Cardiac muscle cell (in vitro differentiated cells and primary cell): ENCODE measurements at places on chromosomes 4 and X. TPM values are rescaled to one million over a fixed set of nuclear protein-coding genes. Genes with fewer than 3 reads are reported as not detected.

GRCh38 chrX:53440621-53441517 is 6.7 kb upstream of the HSD17B10 start:
- DNase-seq: no peak

The SMIM10 gene
- total RNA-seq: 2.4 and 2.6 TPM in 2 replicates

- no peak for DNase-seq
Measured at GRCh38 chr4:151641983-151642382, 118.8 kb downstream of the GATB start.

- DNase-seq: peak; percentile 60
Measured at GRCh38 chrX:10582945-10583344, 37.4 kb downstream of the MID1 start.

- DNase-seq: peak; percentile 69
Measured at GRCh38 chr4:2364654-2365053, 53.8 kb downstream of the ZFYVE28 start.

The PDGFRA gene
- 51.3 and 60.9 TPM in 2 replicates for total RNA-seq

DNA sequence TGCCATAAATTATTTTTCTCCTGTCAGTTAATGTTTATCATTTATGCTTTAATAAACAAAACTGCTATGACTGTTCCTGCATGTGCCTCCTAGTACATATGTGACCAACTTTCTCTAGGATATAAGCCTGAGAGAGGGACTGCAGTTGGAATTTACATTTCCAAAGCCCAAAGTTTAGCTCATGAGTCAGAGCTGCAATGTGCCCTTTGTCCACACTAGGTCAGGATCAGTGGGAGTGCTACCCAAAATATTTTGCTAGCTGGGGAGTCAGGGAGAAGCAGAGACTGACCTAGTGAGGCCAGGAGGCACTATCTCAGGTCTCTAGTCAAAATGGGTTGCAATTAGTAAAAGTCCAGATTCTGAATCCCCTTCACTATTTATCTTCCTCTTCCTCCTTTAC is 92.7 kb downstream of the AR start:
- no peak for DNase-seq

The FRAS1 gene
- total RNA-seq: 13.8 and 20.4 TPM in 2 replicates

- DNase-seq: no peak
Measured at GRCh38 chr4:52555356-52555716, 103.8 kb downstream of the USP46 start.

The LSM6 gene
- total RNA-seq: 51.8 and 54.0 TPM in 2 replicates

- DNase-seq: no peak
Measured at GRCh38 chr4:62058571-62058970, 858.4 kb downstream of the ADGRL3 start.

DNA sequence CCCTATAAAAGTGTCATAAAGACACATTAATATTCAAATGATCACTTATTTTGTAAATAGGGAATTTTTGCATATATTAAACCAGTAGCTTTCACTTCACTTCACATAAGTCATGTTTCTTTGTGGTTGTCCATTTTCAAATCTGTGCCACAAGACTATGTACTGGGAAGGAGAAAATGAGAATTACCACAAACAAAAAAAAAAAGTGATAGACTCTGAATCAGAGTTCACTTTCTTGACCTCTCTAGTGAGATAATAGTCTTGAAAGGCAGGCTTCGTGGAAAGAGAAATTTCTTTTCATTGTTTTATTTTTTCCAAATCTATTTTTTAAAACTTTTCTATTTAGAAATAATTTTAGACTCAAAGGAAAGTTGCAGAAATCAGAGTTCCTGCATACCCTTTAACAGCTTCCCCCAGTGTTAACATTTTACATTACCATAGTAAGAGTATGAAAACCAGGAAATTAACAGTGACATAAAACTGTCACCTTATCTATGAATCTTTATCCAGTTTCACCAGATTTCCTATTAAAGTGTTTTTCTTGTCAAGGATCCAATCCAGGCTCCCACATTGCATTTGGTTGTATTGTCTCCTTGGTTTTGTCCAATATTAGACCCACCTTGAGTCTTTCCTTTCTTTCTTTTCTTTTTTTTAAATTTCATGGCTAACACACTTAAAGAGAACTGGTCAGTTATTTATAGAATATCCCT is 215.4 kb upstream of the PGRMC2 start:
- peak; percentile 12 for DNase-seq

GRCh38 chrX:64805683-64806082 is 170.6 kb downstream of the ZC4H2 start:
- DNase-seq: no peak

DNA sequence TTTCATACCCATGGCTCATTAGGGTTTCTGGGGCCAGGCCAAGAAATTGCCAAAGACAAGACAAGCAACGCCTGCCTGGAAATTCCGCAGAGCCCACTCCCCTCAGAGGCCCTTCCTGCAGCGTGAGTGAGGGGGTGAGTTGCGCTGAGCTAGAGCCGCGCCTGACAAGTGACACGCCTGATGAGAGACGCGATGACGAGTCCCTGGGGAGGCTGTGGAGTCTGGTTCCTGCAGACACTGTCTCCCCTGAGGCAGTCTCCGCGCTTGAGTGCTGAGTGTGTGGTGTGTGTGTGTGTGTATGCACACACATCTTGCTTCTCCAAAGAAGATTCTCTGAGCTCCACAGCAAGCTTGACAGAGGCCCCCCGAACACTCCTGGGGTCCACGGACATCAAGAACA is 269.8 kb downstream of the BCOR start:
- no peak for DNase-seq

The PWWP3B gene
- total RNA-seq: 20.9 and 25.3 TPM in 2 replicates

DNA sequence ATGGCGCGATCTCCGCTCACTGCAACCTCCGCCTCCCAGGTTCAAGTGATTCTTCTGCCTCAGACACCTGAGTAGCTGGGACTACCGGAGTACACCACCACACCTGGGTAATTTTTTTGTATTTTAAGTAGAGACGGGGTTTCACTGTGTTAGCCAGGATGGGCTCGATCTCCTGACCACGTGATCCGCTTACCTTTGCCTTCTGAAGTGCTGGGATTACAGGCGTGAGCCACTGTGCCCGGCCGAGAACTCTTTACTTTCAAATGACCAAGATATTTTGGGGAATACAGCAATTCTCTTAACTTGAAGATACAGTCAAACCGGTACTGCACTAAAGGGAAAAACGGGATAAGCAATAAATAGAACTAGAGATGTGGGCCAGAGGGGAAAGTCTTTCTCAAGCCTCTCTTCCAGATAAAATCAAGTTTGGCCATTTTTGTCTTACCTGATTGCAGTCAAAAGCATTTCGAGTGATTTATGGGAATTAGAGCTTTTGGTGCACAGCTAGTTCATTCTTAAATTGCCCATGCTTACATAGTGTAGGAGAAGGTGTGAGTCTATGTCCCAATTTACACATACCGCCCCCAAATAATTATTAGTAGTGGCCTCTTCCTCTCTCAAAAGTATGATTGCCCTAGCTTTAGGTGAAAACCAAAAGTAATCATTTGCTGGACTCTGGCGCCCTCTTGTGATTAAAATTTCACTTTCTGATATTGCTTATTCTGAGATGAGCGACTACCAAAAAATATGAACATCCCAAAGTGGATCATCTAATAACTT is 53.2 kb upstream of the ABCG2 start:
- peak; percentile 59 for DNase-seq

DNA sequence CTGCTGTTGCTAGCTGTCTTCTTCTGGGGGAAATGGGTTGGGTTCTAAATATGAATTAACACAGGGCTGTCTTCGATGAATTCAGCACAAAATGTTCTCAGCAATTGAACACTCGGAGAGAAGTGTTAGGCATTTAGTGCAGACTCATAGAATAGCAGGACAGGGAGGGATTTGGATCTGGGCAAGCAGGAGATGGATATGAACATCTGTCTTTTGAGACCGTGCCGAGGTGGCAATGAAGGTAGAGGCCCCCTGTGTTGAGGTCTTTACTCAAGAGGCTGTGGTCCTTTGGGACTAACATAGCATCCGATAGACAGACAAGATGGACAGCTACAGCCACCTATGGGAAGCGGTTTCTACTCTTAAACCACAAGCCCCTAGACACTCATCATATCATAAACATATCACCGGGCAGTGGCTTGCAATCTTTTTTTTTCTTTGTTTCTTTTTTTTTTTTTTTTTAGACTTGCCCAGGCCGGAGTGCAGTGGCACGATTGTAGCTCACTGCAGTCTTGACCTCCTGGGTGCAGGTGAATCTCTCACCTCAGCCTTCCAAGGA is 6.7 kb downstream of the CD99 start:
- DNase-seq: no peak

The IL2RG gene
- total RNA-seq: not detected in 2 replicates

The ZCCHC18 gene
- total RNA-seq: 4.1 and 4.5 TPM in 2 replicates

GRCh38 chr4:52249581-52249980 is 198.5 kb downstream of the SPATA18 start:
- DNase-seq: no peak

DNA sequence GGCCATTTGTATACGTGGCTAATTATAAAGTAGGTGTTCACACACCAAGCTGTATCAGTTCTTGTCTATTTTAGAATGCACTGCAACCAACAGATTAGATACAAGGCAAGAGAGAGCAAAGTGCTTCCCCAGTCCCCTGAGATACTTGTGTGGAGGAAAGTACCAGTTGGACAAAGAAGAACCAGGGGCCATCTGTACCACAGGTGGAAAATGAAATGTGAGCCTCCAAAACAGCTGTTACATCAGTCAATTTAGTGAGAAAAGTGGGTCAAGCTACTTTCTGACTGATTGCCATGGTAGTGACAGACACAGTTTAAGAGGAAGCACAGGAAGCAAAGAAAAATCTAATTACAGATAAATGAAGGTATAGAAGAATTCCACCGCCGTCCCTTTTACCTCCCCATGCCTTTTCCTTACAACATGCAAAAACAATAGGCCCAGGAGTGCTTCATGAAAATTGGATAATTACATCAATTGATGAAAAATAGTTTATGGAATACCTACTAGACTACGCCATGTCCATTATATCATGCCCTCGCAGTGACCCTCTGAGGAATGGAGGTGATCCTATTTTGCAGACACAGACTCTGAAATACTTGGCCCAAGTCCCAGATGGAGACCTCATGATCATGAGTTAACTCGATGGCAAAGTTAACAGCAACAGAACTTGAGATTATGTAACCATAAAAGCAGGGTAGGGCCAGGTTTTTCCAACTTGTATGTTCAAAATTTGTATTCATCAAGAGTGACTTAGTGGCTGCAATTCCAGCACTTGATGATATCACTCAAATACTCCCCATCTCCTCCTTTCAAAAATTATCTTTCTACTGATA is 15.8 kb downstream of the SMPX start:
- DNase-seq: peak; percentile 44

The CT45A3 gene
- not detected in 2 replicates for total RNA-seq

GRCh38 chrX:125319646-125320521 is at the start of gene TEX13C:
Gene TEX13C (plus strand): TSS chrX:125319871. CDS start chrX:125320120, 249 bp downstream.
- DNase-seq: no peak

- DNase-seq: no peak
Measured at GRCh38 chrX:12405306-12405705, 267.0 kb downstream of the FRMPD4 start.

DNA sequence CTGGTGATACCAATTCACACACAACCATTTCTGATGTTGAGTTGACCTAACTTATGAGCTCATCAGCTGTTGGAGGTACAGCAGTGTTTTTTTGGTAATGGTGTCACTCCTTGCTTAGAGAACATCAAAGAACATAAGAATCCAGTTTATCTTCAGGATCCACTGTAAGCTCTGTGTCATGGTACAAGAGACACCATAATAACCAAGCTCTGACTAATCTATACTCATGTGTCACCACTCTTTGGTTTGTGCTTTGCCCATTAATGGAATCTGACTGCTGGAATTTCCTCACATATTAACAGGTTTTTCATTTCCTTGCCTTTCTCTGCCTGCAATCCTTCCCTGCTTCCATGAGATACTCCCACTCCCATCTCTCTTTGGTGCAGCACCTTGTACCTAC is 735.1 kb upstream of the LCORL start:
- no peak for DNase-seq

DNA sequence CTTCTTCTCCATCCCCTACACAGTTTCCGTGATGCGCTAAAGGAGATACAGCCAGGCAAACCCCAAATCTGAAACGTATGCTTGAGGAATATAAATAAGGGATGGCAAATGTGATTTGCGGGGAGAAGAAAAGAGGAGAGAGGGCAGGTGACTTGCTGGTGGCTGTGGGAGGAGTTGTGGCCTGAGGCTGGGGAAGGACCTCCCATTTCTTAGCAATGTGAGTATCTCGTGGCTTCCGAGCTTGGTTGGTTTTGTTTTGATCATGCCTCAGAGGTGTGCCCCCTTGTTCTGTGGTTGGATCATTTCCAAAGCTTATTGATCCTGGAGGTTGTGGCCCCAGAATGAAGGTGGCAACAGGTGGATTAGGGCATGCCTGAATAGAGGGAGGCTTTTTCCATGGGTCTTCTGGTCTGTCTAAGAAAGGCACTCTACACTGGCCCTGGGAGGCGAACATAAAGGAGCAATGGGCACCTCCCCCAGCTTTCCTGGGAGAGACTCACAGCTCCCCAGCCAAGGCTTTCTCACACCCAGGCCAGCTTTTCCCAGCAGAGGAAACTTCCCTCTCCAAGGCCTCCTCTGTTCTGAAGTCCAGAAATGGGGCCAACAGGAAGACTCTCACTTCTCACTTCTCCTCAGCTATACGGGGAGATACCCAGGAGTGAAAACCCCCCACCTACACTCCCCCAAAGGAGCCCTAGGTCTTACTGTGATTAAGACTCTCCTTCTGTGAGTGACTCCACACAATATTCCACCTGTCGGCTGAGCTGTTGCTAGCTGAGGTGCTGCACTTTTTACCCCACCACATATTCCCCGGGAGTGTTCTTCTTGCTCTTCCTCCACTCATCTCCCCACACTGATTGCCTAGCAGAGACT is 40.0 kb downstream of the C4orf51 start:
- no peak for DNase-seq

The STS gene
- 1.9 and 4.3 TPM in 2 replicates for total RNA-seq

The FGG gene
- total RNA-seq: not detected in 2 replicates

The CDS1 gene
- 0.74 and 2.2 TPM in 2 replicates for total RNA-seq

GRCh38 chr4:74166135-74166534 is 8.2 kb downstream of the MTHFD2L start:
- no peak for DNase-seq

DNA sequence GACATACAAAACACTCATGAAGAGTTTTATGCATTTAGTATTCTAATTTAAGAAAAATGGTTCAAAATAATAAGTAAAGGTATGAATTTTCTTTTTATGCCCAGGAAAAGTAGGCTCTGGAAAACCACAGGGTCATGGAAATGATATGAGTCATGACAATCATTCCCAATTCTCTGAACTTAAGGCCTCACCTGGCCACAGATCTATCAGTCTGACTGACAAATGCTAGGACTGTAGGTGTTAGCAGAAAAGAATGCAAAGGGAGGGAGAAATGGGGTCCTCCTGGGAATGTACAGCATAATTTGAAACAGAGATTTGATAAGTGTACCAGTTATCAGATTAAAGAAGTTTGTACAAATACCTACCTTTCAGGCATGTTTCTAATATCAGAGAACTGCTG is 270.5 kb upstream of the ARSJ start:
- no peak for DNase-seq

DNA sequence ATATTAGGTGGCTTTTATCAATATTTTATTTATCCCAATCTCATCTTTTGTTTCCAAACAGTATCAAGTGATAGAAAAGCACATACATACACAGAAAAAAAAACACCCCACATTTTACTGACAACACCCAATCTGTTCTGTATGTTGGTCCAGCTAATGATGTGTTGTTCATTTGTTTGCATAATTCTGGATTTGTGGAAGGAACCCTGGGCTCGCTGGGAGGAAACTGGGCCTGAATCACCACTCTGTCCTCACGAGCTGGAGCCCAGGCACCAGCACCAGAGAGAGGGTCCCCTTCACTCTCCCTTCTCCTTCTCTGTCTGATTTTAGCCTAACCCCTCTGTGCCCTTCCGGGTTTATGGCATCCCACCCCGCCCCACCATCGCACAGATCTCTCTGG is 79.8 kb downstream of the PSAPL1 start:
- DNase-seq: no peak
